ENCODE measurements at places on chromosomes 7 and 10. TPM values are rescaled to one million over a fixed set of nuclear protein-coding genes. Genes with fewer than 3 reads are reported as not detected.

Gene KLF14
- not detected for total RNA-seq

Gene NPC1L1
- under 0.01 TPM for total RNA-seq

Gene STEAP1B
- total RNA-seq: 5.5 TPM

Gene CUEDC2
- 30.8 TPM for total RNA-seq

Gene GNAT3
- total RNA-seq: not detected

Gene PALD1
- 0.28 TPM for total RNA-seq

Gene C10orf105
- not detected for total RNA-seq

Gene ANXA8L1
- 362 TPM for total RNA-seq

Gene RADIL
- not detected for total RNA-seq

Gene COL28A1
- total RNA-seq: under 0.01 TPM
